ENCODE measurements at places on chromosomes 3 and 15.

- no peak for DNase-seq
Measured at GRCh38 chr3:82558081-82558480, 796.6 kb upstream of the GBE1 start.

DNA sequence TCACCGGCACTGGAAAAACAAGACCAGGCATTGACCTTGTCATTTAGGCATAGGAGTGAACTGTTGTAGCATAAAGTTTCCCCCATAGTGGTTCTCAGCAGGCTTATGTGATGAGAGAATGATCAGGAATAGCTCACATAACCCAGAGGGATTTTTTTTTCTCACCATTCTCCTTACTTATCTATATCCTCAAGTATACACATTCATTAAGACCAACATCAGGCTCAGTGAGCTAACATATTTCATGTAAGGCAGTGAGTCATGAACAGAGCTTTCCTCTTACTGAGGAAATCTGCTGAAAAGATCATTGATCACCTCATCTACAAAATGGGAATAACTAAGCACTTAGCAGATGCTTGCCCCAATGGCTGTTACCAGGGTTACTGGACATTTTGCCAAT, 396.6 kb upstream of the TMCO5A start:
- DNase-seq: no peak

GRCh38 chr15:70772402-70772801, 9.0 kb upstream of the UACA start:
- DNase-seq: no peak

DNA sequence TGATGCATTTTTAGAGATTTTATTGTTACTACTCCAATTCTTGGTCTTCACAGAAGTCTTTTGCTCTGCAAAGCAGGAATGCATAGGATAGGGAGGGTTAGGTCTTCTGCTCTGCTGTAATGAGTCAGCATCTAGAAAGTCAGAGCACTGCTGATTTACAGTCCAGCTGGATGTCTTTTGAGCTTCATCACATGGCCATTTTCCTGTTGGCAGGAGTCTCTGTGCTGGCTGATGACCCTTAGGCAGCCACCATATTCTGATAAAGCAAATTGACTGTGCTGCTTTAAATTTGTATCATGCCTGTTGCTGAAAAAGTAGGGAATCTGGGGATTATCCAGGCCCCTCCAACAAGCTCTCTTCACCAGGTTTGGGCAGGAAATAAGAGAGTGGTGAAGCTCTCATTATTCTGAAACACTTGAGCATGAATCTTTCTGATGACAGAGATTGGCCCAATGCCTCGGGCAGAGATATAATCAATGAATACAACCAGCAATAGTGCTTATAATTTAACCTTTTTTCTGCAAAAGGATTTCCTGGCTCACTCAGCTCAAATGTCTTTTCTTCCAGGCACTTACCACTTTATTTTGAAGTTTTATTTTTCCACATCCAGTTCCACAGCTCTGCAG, 9.7 kb upstream of the CRBN start:
- no peak for DNase-seq

DNA sequence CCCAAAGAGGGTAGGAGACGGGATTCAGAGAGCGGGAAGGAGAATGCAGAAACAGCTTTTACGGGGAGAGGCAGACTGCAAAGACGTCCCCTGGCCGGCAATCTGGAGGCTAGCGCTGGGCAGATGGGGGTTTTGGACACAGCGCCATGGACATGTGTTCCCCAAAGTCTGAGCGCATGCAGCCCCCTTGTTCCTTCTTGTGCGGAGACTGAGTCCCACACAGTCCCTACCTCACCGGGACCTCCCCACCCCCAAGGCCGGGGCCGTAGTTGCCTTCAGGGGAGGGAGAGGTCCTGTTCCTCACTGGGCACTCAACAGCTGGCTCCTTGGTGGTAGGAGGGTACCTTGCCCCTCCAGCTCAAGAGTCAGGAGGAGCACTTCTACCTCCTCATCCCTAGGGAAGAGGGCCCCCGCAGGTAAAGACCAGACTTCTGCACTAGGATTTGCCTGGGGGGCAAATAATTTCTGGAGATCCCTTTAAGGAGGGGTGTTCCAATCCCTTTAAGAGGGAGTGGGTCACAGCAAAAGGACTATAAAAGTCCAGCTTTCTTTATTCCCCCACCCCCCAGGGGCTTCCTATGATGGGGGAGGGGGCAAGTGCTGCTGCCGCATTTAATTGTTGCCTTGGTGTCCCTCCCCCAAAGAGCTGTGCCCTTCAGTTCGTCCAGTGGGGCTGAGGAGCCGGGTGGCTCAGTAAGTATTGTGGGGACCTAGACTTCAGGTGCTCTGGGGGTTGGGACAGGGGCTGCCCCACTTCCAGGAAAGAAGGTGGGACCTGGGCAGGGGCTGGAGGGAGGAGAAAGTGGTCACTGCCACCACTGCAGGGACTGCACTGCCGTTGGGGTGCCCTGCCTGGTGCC, 3.6 kb upstream of the BAHD1 start:
- no peak for DNase-seq

DNA sequence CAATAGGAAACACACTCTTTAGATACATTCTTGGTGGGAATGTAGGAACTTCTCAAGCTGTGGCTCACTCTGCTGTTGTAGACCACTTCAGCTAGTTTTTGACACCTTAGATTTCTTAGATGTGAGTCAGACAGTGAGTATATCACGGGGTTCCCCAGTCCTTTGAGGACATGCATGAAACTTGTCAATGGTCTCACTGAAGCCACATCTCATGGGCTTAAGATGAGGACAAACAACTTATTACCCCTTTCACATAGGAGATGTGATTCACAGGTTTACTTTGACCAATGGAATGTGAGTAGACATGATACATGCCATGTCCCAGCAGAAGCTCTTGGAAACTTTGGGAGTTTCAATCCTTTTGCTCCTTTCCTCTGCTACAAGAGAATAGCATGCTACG, 325.5 kb downstream of the CHST2 start:
- DNase-seq: no peak

DNA sequence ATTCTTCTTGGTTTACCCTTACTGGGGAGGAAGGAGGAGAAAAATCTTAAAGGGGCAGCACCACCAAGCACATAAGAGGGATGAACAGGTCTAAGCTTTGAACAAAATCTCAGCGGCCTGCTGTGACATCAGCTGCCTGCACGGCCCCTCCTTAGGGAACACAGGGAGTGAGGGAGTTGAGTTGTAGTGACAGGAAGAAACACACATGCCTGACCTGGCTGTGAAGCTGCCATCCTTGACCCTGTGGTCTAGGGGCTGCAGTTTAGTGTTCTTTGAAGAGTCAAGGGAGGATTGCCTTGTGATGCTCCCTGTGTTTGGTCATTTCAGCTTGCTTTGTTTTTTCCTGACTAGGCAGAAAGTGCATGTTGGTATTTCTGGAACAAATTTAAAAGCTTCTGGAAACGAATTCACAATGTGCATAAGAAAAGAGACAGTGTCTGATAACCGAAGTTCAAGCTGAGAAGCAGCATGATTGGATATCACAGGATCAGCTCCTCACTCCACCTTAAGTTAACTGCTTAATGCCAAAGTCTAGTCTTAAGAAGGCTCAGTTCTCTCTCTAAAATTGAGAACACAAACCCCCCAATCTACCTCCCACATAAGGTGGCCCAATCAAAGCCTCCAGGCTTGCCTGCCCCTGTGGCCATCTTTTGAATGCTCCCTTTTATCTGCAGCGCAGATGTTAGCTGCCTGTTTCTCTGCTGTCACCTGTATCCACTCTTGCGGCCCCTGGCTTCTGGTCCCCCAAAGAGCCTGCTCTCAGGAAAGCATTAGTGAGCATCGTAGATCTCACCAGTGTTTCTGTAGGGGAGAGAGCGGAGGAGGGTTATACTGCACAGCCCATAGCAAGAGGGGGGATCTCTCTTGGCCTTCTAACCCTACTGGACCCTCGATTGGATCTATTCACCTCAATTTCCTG, 82.2 kb downstream of the SCN11A start:
- DNase-seq: no peak

DNA sequence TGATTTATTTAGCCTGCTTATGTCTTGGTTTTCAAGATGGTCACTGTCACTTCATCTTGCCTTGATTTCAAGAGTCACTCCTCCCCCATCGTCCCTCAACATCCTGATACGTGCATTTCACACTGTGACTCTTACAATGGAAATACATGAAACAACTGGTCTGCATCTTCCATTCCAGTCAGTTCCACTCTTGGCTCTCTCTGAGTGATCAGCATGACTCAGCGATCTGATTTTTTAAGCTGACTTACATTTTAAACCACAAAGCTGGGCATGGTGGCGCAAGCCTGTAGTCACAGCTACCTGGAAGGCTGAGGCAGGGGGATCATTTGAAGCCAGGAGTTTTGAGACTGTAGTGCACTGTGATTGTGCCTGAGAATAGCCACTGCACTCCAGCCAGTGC, 271.2 kb upstream of the ROPN1 start:
- DNase-seq: no peak

- DNase-seq: no peak
Measured at GRCh38 chr3:195094191-195094921, 176.6 kb downstream of the XXYLT1 start.

DNA sequence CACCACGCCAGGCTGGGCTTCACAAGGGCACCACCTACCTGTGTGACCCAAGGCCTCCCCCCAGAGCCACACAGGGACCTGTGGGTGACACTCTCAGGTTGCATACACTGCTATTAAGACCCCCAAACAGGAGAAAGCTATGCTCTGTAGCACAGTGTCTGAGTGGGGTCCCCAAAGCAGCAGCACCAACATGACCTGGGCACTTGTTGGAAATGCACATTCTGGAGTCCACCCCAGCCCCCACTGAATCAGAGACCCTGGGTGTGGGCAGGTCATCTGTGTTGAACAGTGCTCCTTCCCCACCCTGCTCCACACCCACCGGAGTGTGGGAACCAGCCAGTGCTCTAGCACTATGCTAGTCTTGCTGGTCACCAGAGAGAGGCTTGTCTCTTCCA, 76.1 kb downstream of the ADAMTS17 start:
- DNase-seq: no peak

GRCh38 chr3:160616716-160617115, 51.3 kb upstream of the KPNA4 start:
- no peak for DNase-seq

DNA sequence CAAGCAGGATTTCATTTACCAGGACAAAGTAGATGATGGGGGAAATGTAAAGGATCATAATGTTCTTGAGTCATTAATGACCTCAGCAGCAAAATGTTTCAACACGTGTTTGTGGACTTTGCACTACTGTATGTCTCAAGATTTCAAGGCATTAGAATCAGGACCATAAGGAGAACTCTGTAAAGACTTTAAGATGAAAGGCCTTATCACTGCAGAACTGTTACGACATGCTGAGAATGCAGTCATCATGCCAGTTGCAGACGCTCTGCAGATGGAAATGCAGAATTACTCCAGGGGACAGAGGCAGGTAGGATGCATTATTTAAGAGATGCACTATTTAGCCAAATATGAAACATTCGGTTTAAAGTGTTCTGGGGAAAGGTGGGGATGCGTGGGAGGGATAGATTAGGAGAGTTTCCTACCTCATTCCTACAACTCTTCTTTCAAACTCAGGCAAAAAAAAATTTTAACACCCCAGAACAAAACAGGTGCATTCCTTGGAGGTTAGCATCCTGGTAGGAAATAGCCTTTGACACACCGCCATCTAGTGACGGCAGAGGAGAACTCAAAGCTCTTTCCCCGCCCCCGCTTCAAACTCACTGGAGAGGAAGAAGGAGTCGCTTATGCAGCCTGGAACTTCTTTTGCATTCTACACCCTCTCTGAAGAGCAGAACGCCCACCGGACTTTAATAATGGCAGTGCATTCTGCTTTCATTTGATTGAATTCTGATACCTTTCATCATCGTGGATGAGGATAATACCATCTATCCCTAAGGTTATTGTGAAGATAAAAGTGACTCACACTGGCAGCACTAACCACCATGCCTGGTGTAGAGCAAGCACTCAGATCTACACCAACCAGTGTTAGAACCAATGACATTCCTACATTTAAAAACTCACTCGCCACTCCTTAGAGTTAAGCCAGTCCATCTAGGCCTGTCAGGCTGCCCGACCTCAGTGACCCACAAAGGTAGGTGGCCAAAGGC, 43.1 kb upstream of the TOPAZ1 start:
- peak; percentile 39 for DNase-seq

DNA sequence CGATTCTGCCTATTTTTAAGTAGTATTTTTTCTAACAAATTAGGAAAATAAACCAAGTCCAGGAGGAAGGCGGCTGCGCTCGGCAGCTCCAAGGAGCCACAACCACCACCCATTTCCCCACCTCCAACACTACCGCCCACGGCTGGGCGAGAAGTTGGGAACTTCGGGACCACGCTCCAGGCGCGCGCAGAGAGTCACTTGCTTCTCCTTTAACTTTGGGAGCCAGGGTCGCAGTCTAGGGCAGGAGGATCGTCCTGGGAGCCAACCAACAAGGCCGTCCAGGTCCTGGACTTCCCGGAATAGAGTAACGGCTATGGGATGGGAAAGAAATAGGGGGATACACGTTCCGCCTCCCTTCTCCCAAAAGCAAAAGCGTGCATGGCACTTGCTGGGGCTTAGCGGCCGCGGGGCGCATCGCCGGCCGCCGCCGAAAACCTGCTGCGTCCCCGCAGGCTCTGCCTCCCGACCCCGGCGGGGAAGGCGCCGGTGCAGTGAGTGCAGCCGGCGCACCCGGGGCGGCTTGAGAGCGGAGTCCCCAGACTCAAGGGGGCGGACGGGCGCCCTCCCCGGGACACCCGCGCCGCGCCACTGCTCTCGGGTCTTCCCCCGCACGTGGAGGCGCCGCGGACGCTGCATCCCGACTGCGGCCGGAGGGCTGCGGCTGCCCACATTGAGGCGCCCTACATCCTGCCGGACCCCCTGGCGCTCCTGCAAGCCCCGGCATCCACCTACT, 699 bp downstream of the MEGF11 start:
- no peak for DNase-seq

DNA sequence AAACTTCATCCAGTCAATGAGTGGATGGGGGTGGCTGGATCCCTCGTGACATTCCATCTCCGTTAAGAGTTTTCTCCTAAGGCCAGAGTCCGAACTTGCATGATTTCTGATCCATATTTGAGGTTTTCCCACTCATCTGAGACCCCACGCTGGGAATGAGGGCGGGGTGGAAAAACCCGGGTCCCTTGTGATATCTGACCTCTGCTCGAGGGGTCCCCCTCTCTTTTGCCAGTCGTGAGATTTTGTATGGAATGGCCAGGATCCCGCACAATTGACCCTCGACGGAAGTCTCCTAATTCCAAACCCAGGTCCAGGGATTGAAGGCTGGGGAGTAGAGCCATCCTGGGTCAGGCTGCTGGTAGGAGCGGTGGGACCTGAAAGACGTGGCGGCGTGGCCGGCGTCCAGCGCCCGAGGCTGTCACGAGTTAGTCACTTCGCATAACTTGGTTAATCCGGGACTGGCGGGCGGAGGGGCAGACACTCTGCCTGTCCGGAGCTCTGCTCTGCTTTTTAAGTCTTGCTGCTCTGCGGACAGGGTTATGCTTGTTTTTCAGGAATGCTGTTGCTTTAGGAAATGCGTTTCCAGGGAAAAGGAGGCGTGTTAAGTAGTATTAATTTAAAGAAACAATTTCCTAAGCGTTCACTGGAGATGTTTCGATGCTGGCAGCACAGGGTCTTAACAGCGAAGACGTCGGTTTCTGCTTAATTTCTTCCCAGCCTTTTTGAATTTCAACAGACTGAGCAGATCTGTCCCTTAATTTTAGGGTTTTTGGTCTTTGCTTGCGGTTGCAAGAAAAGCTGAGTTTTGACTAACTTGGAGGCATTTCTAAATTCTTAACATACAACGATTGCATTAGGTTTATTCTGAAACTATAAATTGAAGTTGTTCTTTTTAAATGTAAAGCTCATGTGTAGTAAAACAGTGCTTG, 69.7 kb upstream of the LRRFIP2 start:
- no peak for DNase-seq

Data from activated effector memory CD4-positive, alpha-beta T cell treated with Interleukin-2 at 50 U/mL for 16 hours (primary cell).